Mesendoderm (in vitro differentiated cells): ENCODE measurements at places on chromosomes 4 and X.
A peak's percentile ranks its signal among the peaks of the same experiment; 100 is the strongest.

GRCh38 chr4:42420140-42420539 is 22.9 kb downstream of the SHISA3 start:
- no peak overlapping the region for H3K27ac ChIP-seq
- DNase-seq = peak; percentile 69
- H3K27me3 ChIP-seq = no peaks in the 10 kb centered on the region

DNA sequence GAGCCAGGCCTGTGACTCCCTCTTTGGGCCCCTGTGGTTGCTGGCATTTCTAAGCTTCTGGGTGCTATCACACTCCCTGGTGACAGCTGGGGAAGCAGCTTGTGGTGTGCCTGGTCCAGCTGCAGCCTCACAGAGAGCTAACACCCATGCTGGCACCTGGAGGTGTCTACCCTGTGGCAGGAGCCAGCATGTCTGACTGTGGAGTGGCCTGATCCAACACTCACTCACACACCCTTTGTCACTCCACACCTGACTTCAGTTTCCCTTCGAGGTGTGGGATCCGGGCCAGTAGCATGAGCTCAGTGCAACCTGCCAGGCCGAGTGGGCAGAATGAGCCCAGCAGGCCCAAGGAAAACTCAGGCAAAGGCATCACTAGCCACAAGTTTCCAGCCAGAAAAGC is 67.5 kb downstream of the TECRL start:
- H3K4me3 ChIP-seq = no peak overlapping the region
- H3K36me3 ChIP-seq = no peaks in the 10 kb centered on the region
- H3K4me1 ChIP-seq = no peaks in the 10 kb centered on the region

- no peaks in the 10 kb centered on the region for H3K27me3 ChIP-seq
- H3K4me3 ChIP-seq = no peak overlapping the region
- H3K4me1 ChIP-seq = no peaks in the 10 kb centered on the region
- H3K36me3 ChIP-seq = no peaks in the 10 kb centered on the region
These were observed 81.2 kb downstream of the NPY1R start for GRCh38 chr4:163251204-163251603.

- DNase-seq = no peak
- H3K4me3 ChIP-seq = no peak overlapping the region
- H3K4me1 ChIP-seq = peaks cover under 1% of the 10 kb centered on the region
- H3K36me3 ChIP-seq = no peaks in the 10 kb centered on the region
These were observed 28.7 kb upstream of the JAKMIP1 start for GRCh38 chr4:6229095-6229494.

- H3K27me3 ChIP-seq = no peaks in the 10 kb centered on the region
- DNase-seq = peak; percentile 26
- no peak overlapping the region for H3K27ac ChIP-seq
- H3K4me3 ChIP-seq = no peak overlapping the region
- no peaks in the 10 kb centered on the region for H3K4me1 ChIP-seq
These were observed 38.1 kb downstream of the LAMTOR3 start for GRCh38 chr4:99856166-99856565.

- DNase-seq = no peak
- H3K36me3 ChIP-seq = no peaks in the 10 kb centered on the region
These were observed 663.2 kb upstream of the HTR2C start for GRCh38 chrX:113920661-113921060.

GRCh38 chr4:1010395-1011021 is 918 bp upstream of the FGFRL1 start:
- no peaks in the 10 kb centered on the region for H3K4me1 ChIP-seq
- H3K36me3 ChIP-seq = no peaks in the 10 kb centered on the region
- H3K4me3 ChIP-seq = no peak overlapping the region
- peak; percentile 59 for DNase-seq

DNA sequence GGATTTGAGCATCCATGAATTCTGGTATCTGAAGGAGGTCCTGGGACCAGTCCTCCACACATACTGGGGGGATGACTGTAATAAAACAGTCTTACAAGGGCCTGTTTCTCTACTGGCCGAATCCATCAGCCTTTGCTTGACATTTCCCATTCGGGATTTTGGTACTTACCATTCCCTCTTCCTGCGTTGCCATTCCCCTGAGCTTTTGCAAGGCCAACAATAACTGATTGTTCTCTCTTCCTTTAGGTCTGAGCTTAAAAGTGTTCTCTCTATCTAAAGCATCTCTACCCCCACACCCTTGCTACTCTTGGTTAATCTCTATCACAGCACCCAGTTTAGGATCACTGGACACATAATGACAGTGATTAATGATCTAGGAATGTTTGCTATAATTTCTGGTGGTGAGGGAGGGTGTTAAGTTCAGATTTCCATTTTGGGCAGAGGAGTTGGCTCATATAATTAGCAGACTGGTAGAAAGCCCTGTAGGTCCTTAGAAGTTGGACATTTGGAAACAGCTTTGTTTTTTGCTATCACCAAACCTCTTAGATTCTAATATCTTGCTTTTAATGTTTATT is 29.4 kb downstream of the TMA16 start:
- peaks cover 3% of the 10 kb centered on the region for H3K36me3 ChIP-seq
- no peak overlapping the region for H3K4me3 ChIP-seq
- no peak for DNase-seq
- no peak overlapping the region for H3K27ac ChIP-seq

DNA sequence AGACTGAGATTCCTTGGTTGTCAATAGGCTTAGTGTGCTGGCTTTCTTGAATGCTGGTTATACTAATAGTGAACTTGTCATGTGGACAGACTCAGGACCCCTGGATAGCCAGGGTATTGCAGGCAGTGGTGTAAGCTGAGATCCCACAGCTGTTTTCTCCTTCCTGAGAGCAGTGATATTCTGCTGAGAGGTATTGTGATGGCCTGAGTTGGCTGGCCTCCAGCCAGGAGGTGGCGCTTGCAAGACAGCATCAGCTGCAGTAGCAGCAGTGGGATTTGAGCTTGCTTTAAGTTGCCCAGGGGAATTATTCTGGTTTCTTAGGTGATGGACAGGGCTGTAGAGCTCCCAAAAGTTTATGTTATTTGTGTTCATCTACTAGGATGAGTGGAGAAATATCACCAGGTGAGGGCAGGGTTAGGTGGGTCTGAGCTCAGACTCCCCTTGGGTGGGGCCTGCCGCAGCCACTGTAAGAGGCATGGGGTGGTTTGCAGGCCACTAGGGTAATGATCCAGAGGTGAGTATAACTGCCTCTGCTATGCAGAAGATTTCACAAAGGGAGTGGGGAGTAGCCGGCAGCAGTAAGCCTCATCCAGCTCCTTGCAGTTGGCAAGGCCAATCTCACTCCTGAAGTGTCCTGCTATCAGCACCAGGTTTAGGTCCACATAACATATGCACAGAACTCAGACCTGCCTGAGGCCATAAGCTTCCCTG is 66.2 kb downstream of the IL15 start:
- H3K27me3 ChIP-seq = no peaks in the 10 kb centered on the region
- no peak overlapping the region for H3K27ac ChIP-seq
- H3K4me1 ChIP-seq = no peaks in the 10 kb centered on the region
- peak; percentile 66 for DNase-seq
- H3K36me3 ChIP-seq = no peaks in the 10 kb centered on the region

GRCh38 chr4:10031668-10032590 is 10.6 kb upstream of the SLC2A9 start:
- H3K4me3 ChIP-seq = no peak overlapping the region
- H3K27me3 ChIP-seq = no peaks in the 10 kb centered on the region
- H3K36me3 ChIP-seq = no peaks in the 10 kb centered on the region
- peak; percentile 55 for DNase-seq

DNA sequence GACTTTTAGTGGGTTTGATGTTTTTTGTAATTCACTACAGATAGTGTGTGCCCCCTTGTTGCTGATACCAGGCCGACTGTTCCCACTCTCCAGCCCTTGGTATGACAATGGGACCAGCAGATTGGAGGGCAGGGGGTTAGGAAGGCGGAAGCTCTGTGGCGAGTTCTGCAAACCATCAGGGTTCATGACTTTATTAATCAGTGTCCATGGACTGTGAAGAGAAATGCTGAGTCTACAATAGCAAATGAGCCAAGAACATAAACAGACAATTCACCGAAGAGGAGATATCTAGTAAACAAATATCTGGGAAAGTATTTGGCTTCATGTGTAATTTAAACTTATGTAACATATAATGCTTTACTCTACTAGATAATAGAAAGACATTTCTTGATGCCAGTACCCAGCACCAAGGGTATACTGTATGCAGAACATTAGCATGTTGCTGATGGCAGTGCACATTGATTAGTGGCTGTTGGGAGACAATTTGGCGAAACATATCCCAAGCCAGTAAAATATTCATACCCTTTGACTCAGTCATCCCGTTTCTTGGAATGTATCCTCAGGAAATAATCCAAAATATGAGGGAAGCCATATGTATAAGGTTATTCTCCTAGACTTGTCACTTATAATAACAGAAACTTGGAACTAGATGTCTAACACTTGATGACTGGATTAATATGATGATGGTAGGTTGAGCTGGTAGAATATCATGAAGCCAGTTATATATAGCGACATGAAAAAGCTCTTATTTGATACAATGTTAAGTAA is 169.4 kb downstream of the PTTG2 start:
- H3K4me1 ChIP-seq = peaks cover 5% of the 10 kb centered on the region
- H3K4me3 ChIP-seq = no peak overlapping the region
- H3K27ac ChIP-seq = no peak overlapping the region
- H3K36me3 ChIP-seq = peaks cover 1% of the 10 kb centered on the region

- no peak overlapping the region for H3K4me3 ChIP-seq
- no peaks in the 10 kb centered on the region for H3K36me3 ChIP-seq
- no peak overlapping the region for H3K27ac ChIP-seq
- DNase-seq = peak; percentile 16
- no peaks in the 10 kb centered on the region for H3K4me1 ChIP-seq
These were observed 178.5 kb downstream of the DCHS2 start for GRCh38 chr4:154313004-154313585.

DNA sequence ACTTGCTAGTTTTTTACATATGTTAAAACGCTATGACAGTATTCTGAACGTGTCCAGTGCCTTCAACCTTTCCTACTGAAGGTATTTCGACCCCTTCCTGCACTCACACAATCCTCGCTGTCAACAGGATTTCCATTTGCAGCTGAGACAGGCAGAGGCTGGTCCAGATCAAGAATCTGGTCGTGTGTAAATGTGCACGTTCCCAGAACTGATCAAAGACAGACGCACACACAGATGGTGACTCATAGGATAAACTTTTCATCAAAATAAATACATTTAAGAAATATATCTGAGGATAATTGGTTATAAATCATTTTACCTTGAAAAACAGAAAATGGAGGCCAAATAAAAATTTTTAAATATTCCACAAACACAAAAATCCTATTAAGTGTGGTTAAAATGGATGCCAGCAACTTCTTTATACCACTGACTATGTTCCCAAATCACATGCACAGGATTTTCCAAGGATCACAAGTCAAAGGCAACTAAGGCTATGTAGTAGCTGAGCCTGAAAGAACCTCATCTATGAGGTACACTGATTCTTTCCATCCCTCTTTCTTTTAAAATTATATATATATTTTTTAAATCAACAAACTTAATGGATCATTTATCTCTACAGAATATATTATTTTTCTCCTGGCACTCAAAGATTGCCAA is 85.9 kb downstream of the RNF150 start:
- DNase-seq = no peak
- H3K27me3 ChIP-seq = no peaks in the 10 kb centered on the region
- H3K27ac ChIP-seq = no peak overlapping the region
- no peaks in the 10 kb centered on the region for H3K4me1 ChIP-seq
- no peaks in the 10 kb centered on the region for H3K36me3 ChIP-seq
- no peak overlapping the region for H3K4me3 ChIP-seq

- no peaks in the 10 kb centered on the region for H3K27me3 ChIP-seq
- H3K4me3 ChIP-seq = no peak overlapping the region
- peak; percentile 76 for DNase-seq
- no peaks in the 10 kb centered on the region for H3K36me3 ChIP-seq
- H3K27ac ChIP-seq = no peak overlapping the region
- H3K4me1 ChIP-seq = no peaks in the 10 kb centered on the region
These were observed 378 bp upstream of the RPS6KA6 start for GRCh38 chrX:84188320-84188834.

GRCh38 chr4:8763966-8764901 is 107.4 kb downstream of the HMX1 start:
- DNase-seq = no peak
- H3K27me3 ChIP-seq = no peaks in the 10 kb centered on the region
- H3K4me1 ChIP-seq = no peaks in the 10 kb centered on the region
- H3K27ac ChIP-seq = no peak overlapping the region
- no peak overlapping the region for H3K4me3 ChIP-seq

GRCh38 chrX:68929332-68930150 is 100.7 kb downstream of the EFNB1 start:
- peak; percentile 16 for DNase-seq
- no peaks in the 10 kb centered on the region for H3K4me1 ChIP-seq
- no peak overlapping the region for H3K27ac ChIP-seq
- no peak overlapping the region for H3K4me3 ChIP-seq

DNA sequence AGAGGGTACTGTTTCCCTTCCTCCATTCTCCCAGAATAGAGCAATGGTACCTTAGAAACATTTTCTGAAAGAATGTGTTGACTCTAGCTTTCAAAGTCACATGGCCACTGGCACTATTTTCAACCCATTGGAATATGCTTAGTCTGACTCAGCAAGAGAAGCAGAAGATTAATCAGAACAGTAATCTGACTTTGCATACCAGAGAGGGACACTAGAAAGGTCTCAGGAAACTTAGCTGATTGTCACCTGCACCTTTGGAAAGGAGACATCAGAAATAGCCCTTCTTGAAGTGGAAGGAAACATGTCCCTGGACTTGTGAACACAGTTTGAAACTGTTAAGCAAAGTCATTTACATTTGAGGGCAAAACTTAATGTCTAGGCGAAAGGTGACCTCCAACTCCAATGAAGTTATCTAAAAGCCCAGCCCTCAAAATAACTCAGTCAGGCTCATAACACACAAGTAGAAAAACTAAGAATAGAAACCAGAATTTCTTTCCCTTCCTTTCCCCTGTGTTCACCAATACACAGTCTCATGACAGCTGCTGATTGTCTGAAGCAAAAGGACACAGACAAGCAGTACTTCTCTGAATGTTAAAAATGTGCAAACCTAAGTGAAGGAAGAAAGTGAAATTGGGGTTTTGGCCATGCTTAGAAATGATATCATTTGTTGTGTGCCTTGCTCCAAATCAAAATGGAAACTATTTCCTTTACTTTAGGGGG is 270.8 kb downstream of the GRIA3 start:
- DNase-seq = no peak
- no peak overlapping the region for H3K27ac ChIP-seq
- no peak overlapping the region for H3K4me3 ChIP-seq
- H3K36me3 ChIP-seq = no peaks in the 10 kb centered on the region
- no peaks in the 10 kb centered on the region for H3K27me3 ChIP-seq
- no peaks in the 10 kb centered on the region for H3K4me1 ChIP-seq

DNA sequence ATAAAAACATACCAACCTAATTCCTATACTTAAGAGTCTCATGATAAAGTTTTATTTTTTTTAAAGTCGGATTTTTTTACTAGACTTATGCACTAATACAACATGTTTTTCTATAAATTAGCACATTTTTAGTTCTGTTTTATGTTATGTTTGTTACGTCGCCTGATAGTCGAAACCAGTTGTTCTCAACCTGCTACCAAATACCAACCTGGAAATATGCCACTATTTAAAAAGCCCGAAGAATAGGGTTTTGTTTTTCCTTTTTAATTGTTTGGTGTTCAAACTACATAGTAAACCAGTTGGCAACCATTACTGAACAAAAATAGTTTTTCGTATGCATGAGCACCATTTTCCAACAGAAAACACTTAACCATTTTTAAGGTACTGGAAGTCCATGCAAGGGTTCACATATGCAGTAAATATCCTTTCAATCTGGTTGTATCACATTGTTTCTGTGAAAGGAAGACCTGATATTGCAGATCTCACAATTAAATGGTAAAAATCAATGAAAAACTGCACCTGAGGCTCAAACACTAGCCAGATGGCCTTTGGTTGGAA is 1.4 kb downstream of the WDFY3 start:
- no peaks in the 10 kb centered on the region for H3K36me3 ChIP-seq
- no peak overlapping the region for H3K27ac ChIP-seq
